ENCODE measurements at places on chromosomes 3 and 15. TPM values are rescaled to one million over a fixed set of nuclear protein-coding genes. Genes with fewer than 3 reads are reported as not detected.
A peak's percentile ranks its signal among the peaks of the same experiment; 100 is the strongest.

DISP2 gene
- under 0.01 TPM for total RNA-seq

RAB6B gene
- 2.6 TPM for total RNA-seq

CCR3 gene
- total RNA-seq = 0.19 TPM

RTP3 gene
- total RNA-seq = not detected

CCDC33 gene
- total RNA-seq = not detected

LMAN1L gene
- total RNA-seq = not detected

ACTC1 gene
- not detected for total RNA-seq

MTHFS gene
- total RNA-seq = 21.7 TPM

TMEM43 gene
- total RNA-seq = 143 TPM

- DNase-seq = no peak
Observed at GRCh38 chr15:38992506-38992905, 427.9 kb upstream of the RASGRP1 start.

GRCh38 chr3:43923104-43923882 lies 232.6 kb downstream of the ABHD5 start:
- no peak for DNase-seq

DNA sequence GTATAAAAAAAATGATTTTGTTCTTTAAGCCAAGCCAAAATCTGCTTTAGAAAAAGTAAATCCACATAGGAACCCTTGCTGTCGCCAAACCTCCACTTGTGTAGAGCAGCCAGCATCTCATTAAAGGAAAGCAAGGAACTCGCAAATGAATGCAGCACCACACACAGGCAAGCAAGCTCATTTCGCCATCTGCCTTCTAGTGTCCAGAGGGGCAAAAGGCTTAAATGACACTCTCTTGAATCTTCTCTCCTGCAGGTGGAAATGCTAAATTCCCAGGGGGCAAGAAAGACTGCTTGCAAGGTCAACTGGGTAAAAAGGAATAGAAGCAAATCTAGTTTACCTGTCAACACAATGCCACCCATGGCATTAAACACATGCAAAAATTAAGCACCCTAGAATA lies 2.4 kb downstream of the MB21D2 start:
- no peak for DNase-seq

DNA sequence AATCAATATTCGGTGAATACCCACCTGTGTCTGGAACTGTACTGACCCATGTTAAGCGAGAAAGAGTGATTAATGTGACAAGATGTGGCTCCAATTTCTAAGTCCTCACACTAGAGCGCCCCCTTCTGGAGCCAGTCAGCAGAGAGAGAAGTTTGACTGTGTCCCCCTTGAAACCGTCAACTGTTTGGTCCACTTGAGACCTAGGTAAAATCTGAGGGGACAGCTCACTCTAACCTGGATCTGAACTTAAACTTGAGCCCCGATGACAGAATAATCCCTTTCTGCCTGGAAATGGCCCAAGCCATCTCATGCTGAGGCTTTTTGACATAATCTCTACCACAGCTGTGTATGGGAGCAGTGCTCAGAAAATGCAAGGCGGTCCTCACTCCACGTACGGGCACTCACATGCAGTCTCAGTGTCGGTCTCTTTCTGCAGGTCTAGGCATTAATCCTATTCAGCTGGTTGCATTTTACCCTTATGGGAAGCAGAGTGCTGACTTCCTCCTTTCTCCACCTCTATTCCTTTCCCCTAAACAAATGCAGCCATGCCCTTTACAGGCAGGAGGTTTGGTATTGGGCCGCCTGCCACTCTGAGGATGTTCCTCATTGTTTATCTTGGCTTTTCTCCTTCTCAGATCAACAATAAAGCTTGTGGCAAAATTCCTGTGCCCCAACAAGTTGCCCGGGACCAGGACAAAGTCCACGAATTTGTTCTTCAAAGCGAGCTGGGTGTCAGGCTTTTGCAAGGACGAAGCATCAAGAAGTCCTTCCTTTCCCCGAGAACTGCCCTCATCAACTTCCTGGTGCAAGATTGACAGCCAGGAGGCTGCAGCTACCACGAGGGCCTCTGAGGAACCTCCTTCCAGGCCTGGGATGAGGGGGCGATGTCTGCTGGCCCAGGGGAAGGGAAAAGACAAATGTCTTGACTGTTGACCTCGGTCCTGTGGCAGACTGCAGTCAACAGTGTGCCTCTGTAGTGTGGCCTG lies 47.5 kb upstream of the LIMD1 start:
- no peak for DNase-seq

DNA sequence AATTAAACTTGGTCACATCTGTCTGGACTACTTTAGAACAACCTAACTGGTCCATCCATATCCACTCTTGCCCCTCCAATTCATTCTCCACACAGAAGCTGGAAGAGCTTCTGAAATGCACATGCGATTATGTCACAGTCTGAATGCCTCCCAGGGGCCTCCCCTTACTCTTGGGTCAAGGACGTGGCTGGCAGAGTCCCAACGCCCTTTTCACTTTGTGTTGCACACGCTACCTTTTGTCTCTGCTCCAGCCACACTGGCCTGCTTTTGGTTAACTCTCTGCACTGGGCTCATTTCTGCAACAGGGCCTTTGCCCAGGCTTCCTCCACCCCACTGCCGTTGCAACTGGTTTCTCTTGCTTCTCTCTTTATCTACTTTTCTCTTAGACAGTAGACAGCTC lies 245.2 kb downstream of the IL20RB start:
- DNase-seq = no peak

- no peak for DNase-seq
Observed at GRCh38 chr15:45646220-45646619, 11.4 kb downstream of the SQOR start.

DNA sequence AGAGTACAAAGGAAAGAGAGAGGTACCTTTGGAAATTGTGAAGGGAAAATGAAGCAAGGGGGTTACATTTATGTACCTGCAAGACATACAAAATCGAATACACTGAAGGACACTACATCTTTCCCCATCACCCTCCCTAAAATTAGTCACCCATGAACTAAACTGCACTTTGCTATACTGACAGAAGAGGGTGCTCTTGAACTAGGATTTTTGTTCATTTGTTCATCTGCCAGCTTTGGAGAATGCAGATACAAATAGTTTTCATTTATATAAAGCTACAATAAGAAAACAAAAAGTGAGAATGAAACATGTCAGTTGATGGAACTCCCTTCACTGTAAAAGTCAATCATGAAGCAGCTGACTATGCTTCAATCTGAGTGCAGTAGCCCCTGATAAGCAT lies 55.7 kb downstream of the PCCB start:
- DNase-seq = peak; percentile 38

DNA sequence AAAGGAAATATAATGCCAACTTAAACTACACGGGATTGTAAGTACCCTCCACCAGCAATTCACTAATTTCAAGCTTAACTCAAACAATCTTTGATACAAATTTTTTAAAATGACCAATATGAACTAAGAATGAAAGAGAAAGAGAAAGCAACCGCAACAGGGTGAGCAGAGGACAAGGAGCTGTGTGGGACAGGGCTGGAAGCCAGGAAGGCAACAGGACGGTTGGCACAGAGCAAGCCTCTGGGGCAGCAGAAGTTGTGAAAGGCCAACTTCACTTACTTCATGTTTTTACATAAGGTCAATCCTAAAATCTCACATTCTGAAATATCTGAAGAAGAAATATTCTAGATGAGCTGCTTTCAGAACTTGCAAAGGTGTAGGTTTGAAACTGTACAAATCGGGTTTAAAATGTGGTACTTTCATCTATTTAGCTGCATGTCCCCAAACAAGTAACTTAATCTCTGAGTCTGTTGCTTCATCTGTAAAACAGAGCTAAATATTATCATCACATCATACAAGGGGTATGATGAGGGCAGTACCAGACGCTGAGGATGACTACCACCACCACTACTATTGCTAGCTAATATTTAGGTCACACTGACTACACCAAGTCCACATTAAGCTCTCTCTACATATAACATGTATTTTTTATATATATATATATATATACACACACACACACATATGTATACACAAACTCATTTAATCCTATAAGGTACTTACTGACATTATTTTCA lies 101.7 kb downstream of the IGSF11 start:
- no peak for DNase-seq

- no peak for DNase-seq
Observed at GRCh38 chr3:123405021-123405420, 43.9 kb downstream of the ADCY5 start.

GRCh38 chr15:33994005-33994615 lies 25.8 kb downstream of the CHRM5 start:
- DNase-seq = peak; percentile 19

DNA sequence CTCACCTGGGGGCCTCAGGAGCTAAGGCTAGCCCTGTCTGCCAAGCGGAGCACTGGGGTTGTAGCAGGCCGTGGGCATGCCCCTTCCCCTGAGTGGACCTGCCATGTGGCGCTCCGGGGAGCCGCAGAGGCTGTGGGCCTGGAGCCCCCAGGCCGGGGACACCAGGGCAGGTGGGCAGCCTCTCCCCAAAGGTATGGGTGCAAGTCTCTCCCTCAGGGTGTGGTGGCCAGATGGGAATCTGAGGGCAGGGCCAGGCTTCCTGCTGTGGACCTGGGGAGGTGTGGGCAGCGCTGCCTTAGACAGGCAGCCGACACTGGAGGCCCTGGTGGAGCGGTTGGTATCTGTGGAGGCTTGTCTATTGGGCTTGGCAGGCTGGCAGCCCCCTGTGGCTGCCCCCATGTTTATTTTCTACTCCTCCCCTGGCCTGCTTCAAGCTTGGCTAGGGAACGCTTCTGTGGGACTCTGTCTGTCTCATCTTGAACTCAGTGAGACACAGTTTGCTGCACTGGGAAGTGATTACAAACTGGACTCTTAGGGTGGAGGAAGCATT lies 5.9 kb downstream of the ACVR2B start:
- DNase-seq = no peak

DNA sequence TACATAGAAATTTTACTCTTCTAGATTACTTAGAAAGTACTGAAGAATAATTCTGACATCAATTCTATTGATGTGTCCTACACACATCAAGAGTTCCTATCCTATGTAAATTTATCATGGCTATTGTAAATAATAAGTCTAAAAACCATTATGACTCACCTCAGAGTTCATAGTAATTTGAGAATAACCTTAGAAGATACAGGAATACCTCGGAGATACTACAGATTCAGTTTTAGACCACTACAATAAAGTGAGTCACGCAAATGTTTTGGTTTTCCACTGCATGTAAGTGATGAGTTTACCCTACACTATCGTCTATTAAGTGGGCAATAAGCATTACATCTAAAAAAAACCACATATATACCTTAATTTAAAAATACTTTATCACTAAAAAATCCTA lies 74.8 kb downstream of the NR1I2 start:
- DNase-seq = no peak

DNA sequence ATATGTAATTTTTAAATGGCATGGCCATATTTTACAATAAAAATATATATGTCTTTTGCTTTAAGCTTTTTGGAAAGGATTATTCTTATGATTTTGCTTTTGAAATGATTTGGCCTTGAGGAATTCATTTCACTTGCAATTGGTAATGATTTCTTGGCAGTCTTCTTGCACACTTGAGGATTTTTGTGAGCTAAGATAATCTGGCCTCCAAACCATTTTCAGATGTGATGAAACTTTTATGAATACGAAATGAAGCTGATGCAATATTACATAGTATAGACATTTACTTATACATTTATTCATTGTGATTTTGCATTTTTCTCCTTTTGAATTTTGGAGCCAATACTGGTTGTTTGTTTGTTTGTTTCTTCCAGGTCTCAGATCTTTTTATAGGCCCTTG lies 6.4 kb upstream of the SH2D7 start:
- no peak for DNase-seq

GRCh38 chr15:89623165-89623564 lies 32.1 kb downstream of the KIF7 start:
- DNase-seq = no peak

DNA sequence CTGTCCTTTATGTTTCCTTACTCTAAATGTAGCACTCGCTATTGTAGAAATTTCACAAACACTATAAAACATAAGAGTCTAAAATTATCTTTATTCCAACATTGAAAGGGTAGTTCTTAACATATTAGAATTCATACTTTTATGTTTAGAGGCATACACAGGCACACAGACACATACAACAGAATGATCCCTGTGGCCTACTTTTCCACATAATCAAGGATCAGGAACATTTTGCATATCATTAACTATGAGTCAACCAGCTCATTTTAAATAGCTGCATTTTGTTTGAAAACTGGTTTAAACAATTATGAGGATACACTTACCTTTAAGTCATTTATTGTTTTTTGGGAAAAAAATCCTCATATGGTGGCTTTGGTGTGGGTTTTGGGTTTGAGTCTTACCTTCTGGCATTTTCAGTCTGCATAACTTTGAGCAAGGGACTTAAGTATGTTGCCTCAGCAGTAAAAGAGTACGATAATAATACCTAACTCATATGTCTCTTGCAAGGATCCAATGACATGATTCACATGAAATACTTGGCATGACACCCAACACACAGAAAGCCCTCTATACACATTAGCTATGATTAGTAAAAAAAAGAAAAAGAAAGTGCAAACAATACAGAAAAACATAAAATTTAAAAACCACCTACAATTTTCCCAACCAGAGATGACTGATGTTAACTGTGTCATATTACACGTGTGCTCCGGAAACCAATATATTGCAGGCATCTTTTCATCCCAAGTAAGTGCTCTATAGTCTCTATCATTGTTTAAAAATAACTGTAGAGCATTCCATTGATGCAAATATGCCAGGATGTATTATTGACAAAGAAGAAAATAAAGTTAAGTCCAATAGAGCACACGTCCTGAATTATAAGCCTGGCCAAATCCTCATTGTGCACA lies 213.1 kb upstream of the ADAMTS9 start:
- DNase-seq = no peak

GRCh38 chr3:38616111-38616510 lies 33.4 kb downstream of the SCN5A start:
- no peak for DNase-seq
